ENCODE measurements at places on chromosomes 16 and 17.
A peak's percentile ranks its signal among the peaks of the same experiment; 100 is the strongest.

- no peak for DNase-seq
These were observed 14.9 kb downstream of the SEC14L5 start for GRCh38 chr16:4972938-4973587.

GRCh38 chr16:8966817-8967131 lies 3.1 kb upstream of the USP7 start:
- no peak for DNase-seq

- DNase-seq: no peak
These were observed 601 bp downstream of the SPNS1 start for GRCh38 chr16:28975158-28975599.

- DNase-seq: no peak
These were observed 41.4 kb downstream of the KSR1 start for GRCh38 chr17:27497696-27498095.

DNA sequence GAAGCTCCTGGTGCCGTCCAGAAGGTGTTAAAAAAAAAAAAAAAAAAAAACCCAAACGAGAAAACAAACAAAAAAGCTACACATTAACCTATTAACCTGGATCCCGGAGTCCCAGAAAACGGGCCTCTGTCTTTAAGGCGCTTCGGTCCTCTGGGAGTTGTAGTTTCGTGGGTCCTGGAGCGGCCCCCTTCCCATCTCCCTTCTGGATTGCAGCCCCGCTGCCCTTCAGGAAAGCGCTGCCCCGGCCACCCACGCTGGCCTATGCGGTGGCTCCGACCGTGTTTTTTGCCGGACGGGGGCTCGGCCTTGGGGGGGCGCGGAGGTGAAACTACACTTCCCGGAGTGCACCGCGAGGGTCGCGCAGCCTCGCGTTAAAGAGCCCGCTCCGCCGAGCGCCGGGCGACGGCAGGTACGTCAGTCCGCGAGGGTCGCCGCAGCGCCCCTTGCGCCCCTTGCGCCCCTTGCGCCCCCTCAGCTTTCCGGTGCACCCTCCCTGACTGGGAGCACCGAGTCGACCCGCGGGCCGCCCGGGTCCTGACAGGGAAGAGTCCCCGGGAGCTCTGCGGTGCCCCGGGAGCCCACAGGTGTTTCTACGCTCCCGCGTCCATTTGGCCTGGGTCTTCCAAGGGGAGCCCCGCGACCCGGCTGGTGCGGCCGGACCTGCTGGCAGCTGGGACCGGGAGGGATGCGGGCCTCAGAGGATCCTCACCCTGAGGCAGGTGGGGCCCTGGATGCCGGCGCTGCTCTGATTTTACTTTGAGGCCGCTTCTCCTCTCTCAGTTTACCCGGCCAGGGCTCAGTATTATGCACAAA lies at the start of gene FCSK:
FCSK (plus strand) TSS at position 374 of the 813 bp plus-strand sequence. CDS start 8,596 bp downstream, outside the sequence.
- peak; percentile 53 for DNase-seq

GRCh38 chr16:17395849-17396480 lies 74.8 kb downstream of the XYLT1 start:
- no peak for DNase-seq

- DNase-seq: no peak
These were observed 1.9 kb downstream of the EPN3 start for GRCh38 chr17:50534222-50534978.

GRCh38 chr17:44219616-44220212 lies at the start of gene UBTF:
Gene UBTF, minus strand, starts transcription at chr17:44219675. Its CDS starts 1,446 bp downstream, at chr17:44218229.
- DNase-seq: no peak

- no peak for DNase-seq
These were observed 37.8 kb downstream of the SEC14L1 start for GRCh38 chr17:77178563-77178962.

GRCh38 chr16:4614571-4615383 lies at the start of gene UBALD1:
Gene UBALD1, minus strand, starts transcription at chr16:4614888. Its CDS starts 91 bp downstream, at chr16:4614797.
- DNase-seq: peak; percentile 75

GRCh38 chr16:28042811-28043210 lies 20.7 kb downstream of the GSG1L start:
- no peak for DNase-seq

DNA sequence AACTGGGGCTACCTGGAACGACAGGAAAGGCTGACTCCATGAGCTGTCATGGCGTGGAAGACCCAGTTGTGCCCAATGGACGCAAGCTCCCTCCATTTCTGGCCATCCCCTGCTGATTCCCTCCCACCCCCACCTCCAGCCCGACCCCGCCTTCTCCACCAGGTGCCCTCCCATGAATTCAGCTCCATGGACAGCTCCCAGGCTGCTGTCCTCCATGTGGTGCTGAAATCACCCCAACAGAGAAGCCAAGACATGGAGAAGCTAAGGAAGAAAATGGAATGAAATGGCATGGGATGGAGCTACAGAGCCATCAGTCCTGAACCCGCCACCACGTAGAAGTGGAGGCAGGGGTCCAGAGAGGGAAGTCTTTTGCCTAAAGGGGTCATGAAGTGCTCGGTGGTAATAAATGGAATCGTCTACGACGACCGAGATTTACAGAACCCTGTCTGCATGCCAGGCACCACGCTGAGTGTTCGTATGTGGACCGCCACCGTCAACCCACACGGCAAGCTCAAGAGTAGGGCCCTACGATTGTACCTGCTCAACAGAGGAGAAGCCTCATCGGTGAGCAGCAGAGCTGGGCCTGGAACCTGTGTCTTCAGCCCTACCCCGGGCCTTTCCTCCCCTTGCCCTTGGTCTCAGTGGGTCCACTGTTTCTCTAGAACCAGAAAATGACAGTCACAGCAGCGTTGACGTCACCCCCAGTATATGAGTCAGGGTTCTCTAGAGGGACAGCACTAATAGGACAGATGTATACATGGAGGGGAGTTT lies 9.3 kb upstream of the ZC3H18 start:
- DNase-seq: no peak

DNA sequence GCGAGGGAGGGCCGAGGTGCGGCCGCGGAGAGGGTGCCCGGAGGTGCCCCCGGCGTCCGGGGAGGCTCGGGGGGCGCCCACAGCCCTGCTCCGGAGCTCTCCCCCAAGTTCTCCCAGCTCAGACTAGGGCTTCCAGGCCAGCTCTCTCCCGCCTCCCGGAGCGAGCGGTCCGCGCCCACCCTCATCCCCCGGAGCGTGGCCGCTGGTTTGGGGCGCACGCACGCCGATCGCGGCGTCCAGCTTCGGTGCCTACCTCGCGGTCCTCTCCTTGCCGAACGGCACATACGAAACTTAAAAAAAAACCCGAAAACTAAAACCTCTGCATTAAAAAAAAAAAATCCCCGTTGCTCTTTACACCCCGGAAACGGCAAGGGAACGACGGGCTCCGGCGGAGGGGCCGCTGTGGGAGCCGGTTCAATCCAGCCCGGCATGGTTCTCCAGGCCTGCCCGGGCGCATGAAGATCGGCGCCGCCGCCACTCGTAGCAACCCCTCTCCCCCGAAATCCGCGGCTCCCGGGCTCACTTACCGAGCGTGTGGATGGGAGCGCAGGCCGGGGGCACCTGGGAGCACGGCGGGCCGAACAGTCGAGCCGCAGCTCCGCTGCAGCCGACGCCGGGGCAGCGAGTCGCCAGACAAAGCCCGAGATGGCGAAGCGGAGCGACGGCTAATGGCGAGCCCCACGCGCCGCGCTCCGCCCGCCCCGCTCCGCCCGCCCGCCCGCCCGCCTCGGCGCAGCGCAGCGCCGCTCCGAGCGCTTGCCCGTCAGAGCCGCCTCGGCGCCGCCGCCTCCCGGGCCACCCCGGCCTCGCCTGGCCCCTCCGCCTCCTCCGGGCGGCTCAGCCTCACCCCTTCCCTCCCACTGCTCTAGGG lies 973 bp upstream of the UBTF start:
- no peak for DNase-seq

DNA sequence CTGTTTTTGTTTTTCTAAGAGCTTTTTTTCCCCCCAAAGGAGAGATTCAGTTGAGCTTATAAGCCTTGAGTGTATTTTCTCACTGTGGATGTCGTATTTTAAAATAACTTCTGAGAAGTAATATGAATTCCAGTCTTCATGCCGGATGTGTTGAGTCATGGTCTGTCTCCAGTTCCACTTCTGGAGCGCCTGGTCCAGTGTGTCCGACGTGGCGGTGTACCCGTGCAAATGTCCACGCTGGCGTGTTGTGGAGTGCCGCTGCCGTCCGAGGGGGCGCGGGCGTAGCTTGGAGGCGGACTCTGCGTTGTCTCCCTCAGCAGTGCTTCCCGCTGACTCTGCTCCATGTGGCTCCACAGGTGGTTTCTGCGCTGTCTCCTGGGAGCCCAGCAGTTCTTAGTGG lies 60.9 kb upstream of the ZNF750 start:
- no peak for DNase-seq

- DNase-seq: no peak
These were observed 146.5 kb downstream of the MAP2K6 start for GRCh38 chr17:69560987-69561441.

DNA sequence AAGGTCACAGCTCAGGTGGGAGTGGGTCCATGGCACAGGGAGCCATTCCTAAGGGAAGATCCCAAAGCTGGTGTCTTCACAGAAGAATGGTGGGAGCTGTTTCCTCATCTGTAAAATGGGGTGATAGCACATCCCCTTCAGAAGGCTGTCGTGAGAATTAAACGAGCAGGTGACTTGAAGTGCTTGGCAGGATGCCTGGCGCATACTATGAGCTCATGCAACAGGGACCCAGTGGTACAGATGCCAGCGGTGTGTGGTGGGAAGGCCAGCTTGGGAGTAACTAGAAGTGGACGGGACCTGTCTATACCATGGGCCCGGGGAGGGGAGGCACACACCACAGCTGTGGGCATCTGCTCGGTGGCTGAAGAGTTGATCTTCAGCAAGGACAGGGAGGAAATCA lies 189.3 kb upstream of the TNRC6C start:
- DNase-seq: no peak

DNA sequence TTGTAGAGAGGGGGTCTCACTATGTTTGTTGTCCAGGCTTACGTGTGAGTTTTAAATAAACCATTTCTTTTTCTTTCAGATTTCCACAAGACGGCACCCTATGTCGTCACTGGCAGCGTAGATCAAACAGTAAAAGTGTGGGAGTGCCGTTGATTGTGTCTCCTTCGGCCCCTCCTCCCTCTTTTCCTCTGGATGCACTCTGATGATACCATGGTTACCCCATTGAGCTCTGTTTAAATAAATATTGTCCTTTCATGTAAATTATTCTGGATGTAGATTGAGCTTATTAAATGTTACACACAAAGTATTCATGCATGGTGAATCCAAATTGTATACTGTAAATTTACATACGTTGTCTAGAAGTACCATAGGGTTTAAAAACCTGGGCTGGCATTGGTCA lies 29.9 kb downstream of the CLUH start:
- DNase-seq: no peak

- DNase-seq: peak; percentile 57
These were observed 754 bp upstream of the SLFN11 start for GRCh38 chr17:35373984-35374765.

GRCh38 chr16:25633549-25633948 lies 58.2 kb upstream of the HS3ST4 start:
- no peak for DNase-seq

DNA sequence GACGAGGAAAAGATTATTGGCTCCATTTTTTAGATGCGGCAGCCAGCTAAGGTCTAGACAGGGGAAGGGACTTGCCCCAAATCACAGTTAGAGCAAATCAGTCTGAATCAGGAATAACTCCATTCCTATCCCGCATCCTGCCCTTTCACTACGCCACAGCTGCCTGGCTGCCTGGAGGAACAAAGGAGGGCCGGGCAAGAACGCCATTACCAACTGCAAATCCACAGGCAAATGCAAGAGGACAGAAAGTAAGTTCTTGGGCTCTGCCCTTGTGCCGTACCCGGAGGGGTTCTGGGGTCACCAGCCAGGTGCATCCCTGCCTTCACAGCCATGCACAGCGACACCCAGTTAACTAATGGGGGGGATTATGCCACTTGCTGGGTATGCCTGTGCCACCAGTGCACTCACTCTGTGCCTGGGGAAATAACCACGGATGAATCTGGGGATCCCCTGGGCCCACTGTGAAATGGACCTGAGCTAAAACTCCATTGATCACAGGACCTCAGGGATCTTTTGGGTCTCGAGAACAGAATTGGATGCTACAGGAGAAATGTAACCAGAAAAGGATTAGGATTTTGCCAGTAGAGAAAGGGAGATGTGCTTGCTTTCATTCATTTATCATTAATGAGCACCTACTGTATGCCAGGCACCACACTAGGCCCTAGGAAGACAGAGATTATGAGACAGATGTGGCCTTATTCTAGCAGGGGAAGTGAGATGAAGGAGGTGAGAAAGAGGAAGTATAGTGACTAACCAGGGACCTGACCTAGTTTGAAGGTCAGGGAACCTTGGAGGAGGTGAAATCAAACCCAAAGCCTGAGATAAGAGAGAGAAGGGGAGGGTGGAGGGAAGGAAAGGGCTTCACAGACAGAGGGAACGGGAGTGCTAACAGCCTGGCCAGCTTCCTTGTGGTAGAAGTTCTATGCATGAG lies 17.7 kb downstream of the BCL7C start:
- DNase-seq: no peak

- DNase-seq: no peak
These were observed 47.1 kb downstream of the BCL7C start for GRCh38 chr16:30846649-30847402.

GRCh38 chr16:55588799-55589198 lies 22.3 kb downstream of the CAPNS2 start:
- DNase-seq: no peak

DNA sequence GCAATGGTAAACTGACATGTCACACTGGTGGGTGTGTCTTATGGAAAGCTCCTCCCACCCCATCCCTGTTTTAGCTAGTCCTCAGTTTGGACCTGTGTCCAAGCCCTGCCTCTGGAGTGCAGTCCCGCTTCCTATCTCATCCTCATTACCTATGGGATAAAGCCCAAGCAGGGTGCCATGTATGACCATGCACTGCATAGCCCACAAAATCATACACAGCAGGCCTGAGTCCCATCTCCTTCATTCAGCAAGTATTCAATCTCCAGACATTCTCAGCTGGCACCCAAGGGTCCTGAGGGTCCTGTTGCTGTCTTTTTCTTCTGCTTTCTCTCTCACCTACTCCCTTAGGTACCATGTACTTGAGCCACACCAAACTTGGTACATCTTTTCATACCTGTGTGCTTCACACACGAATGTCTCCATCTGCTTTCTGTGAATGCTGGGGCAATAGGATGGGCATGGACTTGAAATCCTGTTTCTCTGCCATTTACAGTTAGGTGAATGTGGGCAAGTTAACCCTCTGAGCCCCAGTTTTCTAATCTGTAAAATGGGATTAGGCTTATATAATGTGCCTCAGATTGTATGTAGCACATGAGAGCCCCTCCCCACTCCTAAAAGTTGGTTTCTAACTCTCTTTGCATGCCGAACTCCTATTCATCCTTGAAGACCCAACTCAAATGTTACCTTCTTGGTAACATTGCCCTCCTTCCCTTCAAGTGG lies 28.5 kb downstream of the TNS4 start:
- DNase-seq: no peak

Data from tibial nerve (tissue), 4 donors.